ENCODE measurements at places on chromosomes 11 and 22. TPM values are rescaled to one million over a fixed set of nuclear protein-coding genes. Genes with fewer than 3 reads are reported as not detected.

Gene KCNE3
- total RNA-seq = 1.4 TPM

Gene ARHGAP20
- 0.70 TPM for total RNA-seq

Gene AIFM3
- total RNA-seq = 0.18 TPM

Gene PRODH
- total RNA-seq = 1.0 TPM

Gene SLC35E4
- total RNA-seq = 23.0 TPM

- DNase-seq = no peak
These were observed 52.6 kb downstream of the MUC15 start for GRCh38 chr11:26519469-26519868.

DNA sequence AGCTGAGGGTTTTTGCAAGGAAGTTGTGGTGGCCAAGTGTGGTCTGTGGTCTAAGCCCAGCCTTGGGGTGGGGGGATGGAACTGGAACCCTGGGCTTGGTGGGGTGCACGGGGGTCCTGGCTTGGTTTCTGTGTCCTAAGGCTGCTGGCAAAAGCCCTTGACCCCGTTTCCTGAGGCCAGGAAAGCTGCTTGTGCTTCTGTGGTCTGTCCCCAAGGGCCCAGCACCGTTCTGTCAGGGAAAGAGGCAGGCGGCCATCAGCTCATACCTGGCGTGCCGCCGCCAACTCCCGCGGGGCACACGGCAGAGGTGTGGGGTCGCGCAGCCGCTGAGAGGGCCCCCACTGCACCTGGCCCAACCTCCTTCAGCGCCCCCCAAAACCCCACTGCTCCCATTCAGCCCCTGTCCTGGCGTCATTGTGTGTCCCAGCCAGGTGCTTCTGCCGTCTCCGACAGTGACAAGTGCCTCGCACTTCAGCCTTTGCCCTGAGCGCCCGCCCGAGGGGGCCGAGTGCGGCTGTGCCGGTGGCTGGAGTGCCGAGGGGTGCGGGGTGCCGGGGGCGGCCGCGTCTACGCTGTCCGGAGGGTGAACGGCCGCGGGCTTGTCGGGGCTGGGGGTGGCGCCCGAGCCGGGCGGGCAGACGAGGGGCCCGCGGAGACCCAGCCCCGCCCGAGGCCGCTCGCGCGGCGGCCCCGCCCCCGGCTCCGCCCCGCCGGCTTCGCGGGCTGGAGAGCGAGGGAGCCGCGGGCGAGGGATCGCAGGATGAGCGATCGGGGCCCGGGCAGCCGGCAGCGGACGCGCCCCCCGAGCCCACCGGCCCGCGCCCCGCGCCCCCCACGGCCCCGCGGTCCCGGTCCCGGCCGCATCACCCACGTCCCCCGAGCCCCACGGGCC is at the start of gene CNIH2:
TSS of gene CNIH2 (plus strand) at position 705 of the 892 bp plus-strand sequence. CDS start 282 bp downstream, outside the sequence.
- DNase-seq = no peak

GRCh38 chr11:2537896-2538724 is 93.3 kb downstream of the KCNQ1 start:
- no peak for DNase-seq

- no peak for DNase-seq
These were observed 8.6 kb downstream of the SC5D start for GRCh38 chr11:121300972-121301699.

GRCh38 chr11:65410936-65411680 is 11.5 kb upstream of the NEAT1 start:
- DNase-seq = no peak
